Stimulated activated CD4-positive, alpha-beta T cell treated with anti-CD3 and anti-CD28 coated beads, Interleukin-1b, Interleukin-23, amount 100 ng/mL, for 1 hour (primary cell): ENCODE measurements at places on chromosomes 4 and X.

DNA sequence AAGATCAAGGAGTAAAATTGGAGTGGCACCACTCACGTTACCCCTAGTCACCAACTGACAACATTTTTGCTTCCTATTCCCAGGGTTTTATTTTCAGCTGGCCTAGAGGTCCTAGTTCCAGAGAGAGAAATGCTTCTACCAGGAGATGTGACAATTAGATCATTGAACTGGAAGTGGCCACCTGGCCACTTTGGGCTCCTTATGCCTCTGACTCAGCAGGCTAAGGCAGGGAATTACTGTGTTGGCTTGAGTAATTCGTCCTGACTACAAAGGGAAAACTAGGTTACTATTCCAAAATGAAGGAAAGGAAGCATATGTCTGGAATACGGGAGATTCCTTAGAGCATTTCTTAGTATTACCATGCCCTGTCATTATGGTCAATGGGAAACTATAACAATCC, 831.6 kb upstream of the NDST4 start:
- no peak for DNase-seq

DNA sequence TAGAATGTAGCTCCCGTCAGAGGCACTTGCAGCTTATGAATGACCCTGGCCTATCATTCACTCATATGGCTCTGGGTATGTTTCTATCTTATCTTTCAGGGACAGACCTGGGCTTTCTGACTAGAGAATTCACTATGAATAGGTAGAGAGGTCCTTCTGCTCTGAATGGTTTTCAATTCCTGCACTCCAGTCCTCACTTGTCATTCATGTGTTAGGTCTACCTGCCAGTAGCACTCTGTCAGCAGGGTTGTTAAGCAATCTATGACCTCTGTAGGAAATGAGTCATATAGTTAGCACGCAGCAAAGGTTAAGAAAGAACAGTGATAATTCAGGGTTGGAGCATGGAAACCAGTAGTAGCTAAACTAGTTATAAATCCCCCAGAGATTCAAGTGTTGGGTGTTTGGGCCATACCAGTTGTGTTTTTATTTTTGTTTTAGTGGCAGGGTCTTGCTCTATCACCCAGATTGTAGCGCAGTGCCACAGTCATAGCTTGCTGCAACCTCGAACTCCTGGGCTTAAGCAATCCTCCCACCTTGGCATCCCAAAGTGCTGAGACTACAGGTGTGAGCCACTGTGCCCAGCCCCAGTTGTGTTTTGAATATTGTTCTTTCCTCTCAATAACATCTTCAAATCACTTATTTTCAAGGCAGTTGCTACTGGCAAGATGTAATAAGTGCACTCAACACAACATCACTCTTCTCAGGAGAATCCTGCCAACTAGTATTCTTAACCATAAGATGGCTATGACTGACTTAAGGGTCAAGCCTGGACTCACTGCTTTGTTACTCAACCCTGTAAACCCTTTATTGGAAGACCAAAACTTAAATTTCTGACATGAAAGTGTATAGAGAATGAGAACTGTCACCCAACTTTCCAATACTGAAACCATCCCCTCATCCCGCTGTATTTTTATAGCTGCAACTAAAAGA, 25.1 kb downstream of the ARL13A start:
- DNase-seq = no peak

GRCh38 chrX:152968193-152968592, 25.7 kb downstream of the PNMA5 start:
- DNase-seq = no peak

- no peak for DNase-seq
These were observed 179.4 kb downstream of the BANK1 start for GRCh38 chr4:101969965-101970364.

GRCh38 chr4:3321295-3321889, 28.6 kb downstream of the RGS12 start:
- no peak for DNase-seq

DNA sequence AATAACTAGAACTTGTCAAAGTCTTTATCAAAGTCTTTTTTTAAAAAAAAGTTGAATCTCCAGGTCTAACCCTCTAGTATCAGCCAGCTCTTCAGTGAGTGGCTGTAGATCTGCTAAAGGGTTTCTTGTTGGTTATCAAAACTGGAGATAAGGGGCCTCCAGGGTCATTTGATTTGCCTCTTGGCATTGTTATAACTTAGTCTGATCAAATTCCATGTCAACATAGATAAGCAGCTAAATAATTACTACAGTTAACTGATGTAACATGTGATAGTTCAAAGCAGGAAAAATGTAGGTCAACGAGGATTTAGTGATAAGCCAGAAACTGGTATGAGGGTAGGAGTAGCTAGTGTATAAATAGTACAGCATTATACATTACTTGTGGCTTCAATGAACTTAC, 465.1 kb downstream of the PDHA2 start:
- DNase-seq = no peak

GRCh38 chr4:149296503-149296902, 519.1 kb downstream of the IQCM start:
- no peak for DNase-seq

GRCh38 chr4:105887508-105887907, 7.8 kb upstream of the NPNT start:
- no peak for DNase-seq

DNA sequence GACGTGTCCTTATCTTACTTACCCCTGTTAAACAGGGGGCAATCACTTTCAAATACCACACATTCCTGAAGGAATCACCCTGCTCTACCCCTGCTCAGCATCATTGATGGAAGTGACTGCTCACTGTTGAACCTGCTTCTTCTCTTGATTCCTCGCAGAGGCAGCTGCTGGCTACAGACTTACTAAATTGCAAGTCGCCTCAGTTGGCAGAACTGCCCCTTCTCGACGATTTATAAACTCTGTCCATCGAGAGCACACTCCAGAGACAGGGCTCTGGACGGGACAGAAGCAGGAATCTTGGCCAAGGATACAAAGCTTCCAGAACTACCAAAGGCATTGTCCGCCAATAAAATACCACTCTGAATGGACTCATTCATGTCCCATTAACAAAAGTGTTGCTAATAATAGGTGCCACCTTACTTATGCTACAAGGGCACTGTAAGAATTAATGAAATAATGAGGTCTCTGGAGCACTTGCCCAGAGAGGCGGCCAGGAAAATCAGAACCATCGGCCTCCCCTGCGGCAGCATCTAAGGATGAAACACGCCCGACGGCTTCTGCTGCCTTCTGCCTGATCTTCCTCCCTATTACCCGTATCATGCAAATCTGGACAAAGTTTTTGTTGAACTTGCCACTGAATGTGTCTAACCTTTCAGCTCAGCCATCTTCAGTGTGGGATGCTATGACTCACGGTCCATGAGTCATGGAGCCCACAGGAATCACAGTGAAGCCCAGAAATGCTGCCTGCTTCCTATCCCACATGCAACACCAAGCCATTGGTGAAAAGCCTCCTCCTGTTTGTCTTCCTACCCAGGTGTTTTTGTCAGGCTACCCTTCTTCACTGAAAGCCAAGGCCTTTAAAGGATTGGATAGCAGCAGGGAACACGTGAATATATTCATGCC, 164.9 kb downstream of the MAML3 start:
- no peak for DNase-seq
